Neural crest cell (in vitro differentiated cells): ENCODE measurements at places on chromosomes 7 and 10. TPM values are rescaled to one million over a fixed set of nuclear protein-coding genes. Genes with fewer than 3 reads are reported as not detected.

GRCh38 chr10:64286533-64286932, 765.3 kb downstream of the REEP3 start:
- no peak overlapping the region for H3K4me3 ChIP-seq
- no peaks in the 10 kb centered on the region for H3K4me1 ChIP-seq
- no peak overlapping the region for H3K27ac ChIP-seq
- DNase-seq, result no peak
- no peaks in the 10 kb centered on the region for H3K27me3 ChIP-seq

GRCh38 chr7:132463922-132464321, 112.3 kb downstream of the PLXNA4 start:
- peak overlapping the region; percentile 21 for H3K27ac ChIP-seq
- H3K4me3 ChIP-seq, result no peak overlapping the region
- no peak for DNase-seq

- no peaks in the 10 kb centered on the region for H3K27me3 ChIP-seq
- H3K27ac ChIP-seq, result no peak overlapping the region
- no peaks in the 10 kb centered on the region for H3K4me1 ChIP-seq
- no peak overlapping the region for H3K4me3 ChIP-seq
- DNase-seq, result no peak
Measured at GRCh38 chr10:98186681-98187080, 52.2 kb downstream of the R3HCC1L start.

- DNase-seq, result no peak
- no peak overlapping the region for H3K27ac ChIP-seq
- peaks cover 45% of the 10 kb centered on the region for H3K27me3 ChIP-seq
- peaks cover 22% of the 10 kb centered on the region for H3K4me1 ChIP-seq
- H3K36me3 ChIP-seq, result no peaks in the 10 kb centered on the region
Measured at GRCh38 chr7:101560856-101561255, 68.2 kb downstream of the MYL10 start.

GRCh38 chr7:128868624-128869137, 6.0 kb downstream of the ATP6V1F start:
- H3K4me3 ChIP-seq, result peak overlapping the region; percentile 58
- H3K27me3 ChIP-seq, result peaks cover 29% of the 10 kb centered on the region
- DNase-seq, result no peak
- peaks cover 3% of the 10 kb centered on the region for H3K36me3 ChIP-seq

DNA sequence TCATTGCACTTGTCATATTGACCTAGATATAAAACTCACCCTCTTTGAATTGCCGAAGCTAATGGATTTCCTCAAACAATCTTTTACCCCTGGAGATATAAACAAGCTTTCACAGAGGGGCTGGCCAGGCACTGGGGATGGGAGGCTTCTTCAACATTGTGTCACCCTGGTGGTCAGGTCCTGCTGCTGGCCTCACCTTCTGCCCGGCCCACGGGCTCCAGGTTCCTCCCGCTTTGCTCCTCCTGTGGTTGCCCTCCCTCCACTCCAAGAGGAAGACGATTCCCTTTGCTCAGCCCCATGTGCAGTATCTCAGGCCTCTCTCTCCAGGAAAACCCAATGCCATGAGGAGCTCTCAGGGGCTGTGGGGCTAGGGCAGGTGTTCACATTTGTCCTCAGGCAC, 118.1 kb upstream of the ADCY1 start:
- DNase-seq, result no peak
- no peaks in the 10 kb centered on the region for H3K27me3 ChIP-seq
- H3K4me3 ChIP-seq, result no peak overlapping the region
- peaks cover 3% of the 10 kb centered on the region for H3K4me1 ChIP-seq

- H3K4me1 ChIP-seq, result peaks cover 11% of the 10 kb centered on the region
- no peak overlapping the region for H3K4me3 ChIP-seq
- no peak for DNase-seq
- peaks cover 4% of the 10 kb centered on the region for H3K36me3 ChIP-seq
- H3K27me3 ChIP-seq, result no peaks in the 10 kb centered on the region
Measured at GRCh38 chr7:157479326-157479725, 142.5 kb downstream of the DNAJB6 start.

DNA sequence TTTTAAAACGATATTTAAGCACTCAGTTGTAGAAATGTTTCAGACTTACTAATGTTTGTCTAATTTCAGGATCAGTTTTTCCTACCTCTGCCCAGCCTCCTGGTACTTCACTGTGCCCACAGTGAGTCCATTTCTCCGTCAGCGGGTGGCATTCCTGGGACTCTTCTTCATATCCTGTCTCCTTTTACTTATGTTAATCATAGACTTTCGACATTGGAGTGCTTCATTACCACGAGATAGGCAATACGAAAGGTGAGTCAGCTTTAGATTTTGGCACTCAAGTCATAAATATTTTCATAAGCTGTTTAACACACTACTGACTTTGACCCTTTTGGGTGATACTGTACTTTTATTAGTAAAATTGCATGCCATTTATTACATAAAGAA, 2.1 kb downstream of the ENTPD7 start:
- H3K27ac ChIP-seq, result no peak overlapping the region
- peak overlapping the region; percentile 58 for H3K4me3 ChIP-seq
- H3K27me3 ChIP-seq, result peaks cover 25% of the 10 kb centered on the region
- no peaks in the 10 kb centered on the region for H3K36me3 ChIP-seq
- no peak for DNase-seq

DNA sequence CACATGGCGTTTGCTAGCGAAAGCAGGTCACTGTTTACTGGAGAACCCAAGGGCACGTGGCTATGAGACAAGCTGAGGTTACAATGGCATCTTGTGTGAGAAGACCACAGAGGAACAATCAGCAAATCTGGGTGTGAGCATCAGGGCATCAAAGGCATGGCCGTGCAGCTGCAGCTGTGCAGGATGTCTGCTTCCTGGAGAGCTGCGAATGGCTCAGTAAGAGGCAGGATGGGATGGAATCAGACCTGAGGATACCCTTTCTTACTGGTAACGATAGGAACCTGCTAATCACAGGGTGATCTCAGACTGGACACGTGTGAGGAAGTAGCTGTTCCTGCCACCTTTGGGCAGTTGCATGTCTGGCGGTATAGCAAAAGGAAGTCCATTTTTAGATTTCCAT, 119.5 kb downstream of the RNF216 start:
- H3K4me1 ChIP-seq, result peaks cover 16% of the 10 kb centered on the region
- H3K36me3 ChIP-seq, result peaks cover 2% of the 10 kb centered on the region
- no peak for DNase-seq

GRCh38 chr10:86658261-86658741, 4.0 kb downstream of the OPN4 start:
- H3K4me1 ChIP-seq, result no peaks in the 10 kb centered on the region
- H3K4me3 ChIP-seq, result no peak overlapping the region
- no peak for DNase-seq

- no peak overlapping the region for H3K4me3 ChIP-seq
- no peaks in the 10 kb centered on the region for H3K4me1 ChIP-seq
- no peaks in the 10 kb centered on the region for H3K27me3 ChIP-seq
- no peak for DNase-seq
- H3K36me3 ChIP-seq, result no peaks in the 10 kb centered on the region
Measured at GRCh38 chr10:89043052-89043451, 52.5 kb downstream of the FAS start.

DNA sequence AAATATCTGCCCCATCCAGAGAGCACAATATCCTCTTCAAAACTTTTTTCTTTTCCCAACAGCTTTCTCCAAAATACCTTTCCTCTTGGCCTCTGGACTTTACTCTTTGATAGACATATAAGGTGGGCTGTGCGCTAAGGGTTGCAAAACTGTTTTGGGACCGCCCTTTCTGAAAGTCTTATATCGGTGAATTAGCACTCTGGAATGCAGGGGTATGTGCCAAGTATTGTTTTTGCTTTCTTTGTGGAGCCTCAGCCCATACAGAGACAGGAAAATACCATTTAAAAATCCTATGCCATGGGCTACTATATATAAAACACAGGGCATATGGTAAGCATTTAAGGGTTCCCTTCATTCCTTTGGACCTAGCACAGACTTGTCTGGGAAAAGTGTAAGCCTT, 37.7 kb downstream of the PPP1R17 start:
- no peak for DNase-seq
- H3K36me3 ChIP-seq, result no peaks in the 10 kb centered on the region
- H3K27ac ChIP-seq, result no peak overlapping the region
- no peaks in the 10 kb centered on the region for H3K4me1 ChIP-seq

DNA sequence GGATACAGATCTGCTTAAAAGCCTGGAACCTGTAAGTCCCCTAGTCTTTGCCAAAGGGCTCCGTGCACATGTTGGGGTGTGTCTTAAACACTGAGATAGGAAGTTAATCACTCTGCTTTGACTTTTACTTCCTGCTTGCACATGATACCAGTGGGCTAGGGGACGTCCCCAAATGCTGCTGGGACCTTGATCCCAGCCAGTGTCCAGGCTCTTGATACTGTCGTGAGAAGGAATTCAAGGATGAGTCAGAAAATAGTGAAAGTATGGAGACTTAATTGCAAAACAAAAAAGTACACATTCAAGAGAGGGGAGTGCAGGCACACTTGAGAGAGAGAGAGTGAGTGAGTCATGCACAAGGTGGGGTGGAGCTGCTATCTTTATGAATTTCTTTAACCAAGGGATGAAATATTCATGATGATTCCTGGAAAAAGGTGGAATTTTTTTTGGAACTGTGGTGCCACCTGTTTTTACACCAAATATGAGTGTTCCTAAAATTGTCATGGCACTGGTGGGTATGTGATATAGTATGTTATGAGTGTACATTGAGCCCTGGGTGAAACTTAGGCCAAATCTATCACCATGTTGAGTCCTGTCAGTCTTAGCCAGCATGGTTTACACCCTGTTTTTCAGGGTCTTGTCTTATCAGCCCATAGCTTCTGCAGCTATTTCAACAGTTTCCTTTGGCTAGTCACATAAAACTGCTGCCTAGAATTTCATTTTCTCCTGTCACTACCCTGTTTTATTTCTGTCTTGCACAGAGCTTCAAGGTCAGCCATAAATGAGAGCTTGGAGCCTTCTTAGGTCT, 88.3 kb upstream of the CYP26C1 start:
- no peak for DNase-seq
- H3K4me1 ChIP-seq, result no peaks in the 10 kb centered on the region
- H3K4me3 ChIP-seq, result no peak overlapping the region
- no peaks in the 10 kb centered on the region for H3K27me3 ChIP-seq

GRCh38 chr7:4702961-4703512, 20.9 kb downstream of the FOXK1 start:
- H3K27me3 ChIP-seq, result no peaks in the 10 kb centered on the region
- no peaks in the 10 kb centered on the region for H3K36me3 ChIP-seq
- peaks cover 56% of the 10 kb centered on the region for H3K4me1 ChIP-seq
- peak overlapping the region; percentile 35 for H3K27ac ChIP-seq

- no peak overlapping the region for H3K4me3 ChIP-seq
- peaks cover 6% of the 10 kb centered on the region for H3K4me1 ChIP-seq
- peaks cover 2% of the 10 kb centered on the region for H3K36me3 ChIP-seq
- DNase-seq, result no peak
Measured at GRCh38 chr7:133674079-133674763, 421.3 kb downstream of the EXOC4 start.

CRYGN gene
- 0.16 and 0.32 TPM in 2 replicates for total RNA-seq

INTS1 gene
- total RNA-seq, result 123 and 134 TPM in 2 replicates

VWA2 gene
- total RNA-seq, result not detected in 2 replicates

MICALL2 gene
- 17.7 and 18.7 TPM in 2 replicates for total RNA-seq

LIPJ gene
- not detected in 2 replicates for total RNA-seq

TRPV5 gene
- total RNA-seq, result 0.07 TPM in 1 of 2 replicates, not detected in the other

ACSL5 gene
- not detected in 2 replicates for total RNA-seq

RFC2 gene
- 77.0 and 80.4 TPM in 2 replicates for total RNA-seq
